ENCODE measurements at places on chromosomes 13 and 19.

DNA sequence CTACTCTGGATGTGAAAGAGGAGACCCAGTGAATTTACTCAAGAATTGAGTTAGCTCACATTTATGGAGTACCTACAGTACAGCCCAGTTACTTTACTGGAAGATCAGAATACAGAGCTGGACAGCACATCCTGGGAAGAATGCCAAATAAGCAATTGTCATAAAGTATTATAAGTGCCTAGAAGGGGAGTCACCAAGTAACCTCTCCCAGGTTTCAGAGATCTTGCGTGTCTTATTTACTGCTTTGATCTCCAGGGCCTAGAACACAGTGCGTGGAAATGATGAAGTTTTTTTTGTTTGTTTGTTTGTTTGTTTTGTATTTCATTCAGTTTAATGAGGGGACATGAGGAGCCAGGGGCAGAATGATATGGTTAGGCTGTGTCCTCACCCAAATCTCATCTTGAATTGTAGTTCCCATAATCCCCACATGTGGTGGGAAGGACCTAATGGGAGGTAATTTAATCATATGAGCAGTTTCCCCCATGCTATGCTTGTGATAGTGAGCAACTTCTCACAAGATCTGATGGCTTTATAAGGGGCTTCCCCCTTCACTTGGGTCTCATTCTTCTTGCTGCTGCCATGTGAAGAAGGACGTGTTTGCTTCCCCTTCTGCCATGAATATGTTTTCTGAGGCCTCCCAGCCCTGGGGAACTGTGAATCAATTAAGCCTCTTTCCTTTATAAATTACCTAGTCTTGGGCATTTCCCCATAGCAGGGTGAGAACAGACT, 5.2 kb downstream of the GARRE1 start:
- no peak for DNase-seq

- DNase-seq: no peak
Observed at GRCh38 chr13:42334329-42334706, 62.4 kb downstream of the AKAP11 start.

DNA sequence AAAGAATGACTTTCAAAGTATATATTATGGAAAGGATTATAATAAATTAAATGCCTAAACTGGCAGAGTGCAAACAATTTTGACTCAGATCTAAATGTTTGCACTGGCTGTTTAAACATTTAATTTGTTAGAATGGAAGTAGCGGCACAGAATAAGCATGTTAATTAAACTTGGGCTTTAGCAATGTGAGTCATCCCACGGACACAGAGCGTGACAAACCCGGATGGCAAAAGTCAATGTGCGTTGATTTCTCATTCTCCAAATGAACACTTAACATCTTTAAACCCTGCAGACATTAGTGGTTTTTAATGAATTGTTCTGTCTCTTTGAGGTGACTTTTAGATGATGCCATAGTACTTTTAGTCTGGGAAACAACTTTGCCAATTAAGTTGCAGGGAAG, 38.4 kb downstream of the PCDH8 start:
- no peak for DNase-seq

GRCh38 chr13:73810647-73811046, 323.6 kb downstream of the KLF12 start:
- DNase-seq: no peak

DNA sequence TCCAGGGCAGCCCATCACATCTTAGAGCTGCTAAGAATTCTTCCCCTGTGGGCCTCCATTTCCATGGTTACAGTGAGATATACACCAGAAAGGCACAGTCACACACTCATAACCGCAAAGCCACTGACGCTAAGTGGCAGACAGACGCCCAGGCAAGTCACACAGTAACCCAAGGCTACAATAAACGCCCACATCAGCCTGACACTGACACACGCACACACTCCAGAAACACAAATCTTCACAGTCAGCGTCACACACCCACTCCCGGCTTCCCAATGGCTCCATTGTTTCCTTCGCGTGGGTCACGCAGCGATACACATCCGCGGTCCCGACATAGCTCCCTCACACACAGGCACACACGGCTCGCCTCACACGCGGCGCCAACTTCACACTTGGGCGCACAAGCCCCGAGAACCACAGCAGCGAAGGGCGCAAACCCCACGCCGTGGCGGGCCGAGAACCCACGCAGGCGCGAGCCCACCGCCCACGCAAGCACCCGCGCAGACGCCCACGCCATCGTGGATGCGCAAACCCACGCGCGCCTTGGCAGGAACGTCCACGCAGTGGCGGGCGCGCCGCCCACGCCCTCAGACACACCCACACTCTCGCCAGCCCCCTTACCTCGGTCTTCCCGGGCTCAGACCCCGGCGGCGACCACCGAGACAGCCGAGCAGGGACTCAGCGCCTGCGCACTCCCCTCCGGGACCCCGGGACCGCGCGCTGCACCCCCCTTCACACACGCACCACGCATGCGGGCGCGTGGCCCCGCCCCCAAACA, at the start of gene ZNF667:
TSS of gene ZNF667 (minus strand) at position 695 of the 778 bp plus-strand sequence. CDS start 14,975 bp downstream, outside the sequence.
- DNase-seq: no peak

DNA sequence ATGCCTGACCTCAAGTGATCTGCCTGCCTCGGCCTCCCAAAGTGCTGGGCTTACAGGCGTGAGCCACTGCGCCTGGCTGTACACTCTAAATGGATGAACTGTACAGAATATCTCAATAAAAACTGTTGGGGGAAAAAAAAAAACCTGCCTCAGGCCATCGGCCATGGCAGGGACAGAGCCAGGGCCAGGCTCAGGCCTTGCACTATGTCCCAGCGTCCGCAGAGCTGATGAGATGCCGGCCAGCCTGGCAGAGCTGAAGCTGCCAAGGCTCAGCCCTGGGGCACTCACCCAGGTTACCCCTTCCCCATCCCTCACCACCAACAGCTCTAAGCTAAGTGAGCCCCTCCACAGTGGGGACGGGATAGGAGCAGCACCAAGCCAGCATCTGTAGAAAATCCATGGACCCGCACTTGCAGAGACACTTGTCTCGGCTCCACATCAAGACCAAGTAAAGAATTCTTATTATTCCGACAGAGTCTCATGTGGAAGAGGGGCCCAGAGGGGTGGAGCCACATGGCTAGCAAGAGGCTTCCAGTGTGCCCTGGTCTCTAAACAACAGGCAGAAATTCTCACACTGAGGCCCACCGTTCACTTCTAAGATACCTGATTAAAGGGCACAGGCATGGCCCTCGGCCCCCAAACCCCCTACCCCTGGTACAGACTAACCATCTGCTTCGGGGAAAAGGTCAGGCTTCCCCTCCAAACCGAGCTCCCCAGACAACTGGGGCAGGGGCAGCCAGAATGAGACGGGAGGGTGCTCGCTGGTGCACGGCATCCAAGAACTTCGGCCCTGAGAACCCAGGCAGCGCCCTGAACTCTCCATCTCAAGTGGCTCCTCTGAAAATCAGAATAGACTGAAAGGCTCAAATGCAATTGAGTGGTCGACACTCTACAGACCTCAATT, 5.8 kb downstream of the PPP6R1 start:
- DNase-seq: no peak

DNA sequence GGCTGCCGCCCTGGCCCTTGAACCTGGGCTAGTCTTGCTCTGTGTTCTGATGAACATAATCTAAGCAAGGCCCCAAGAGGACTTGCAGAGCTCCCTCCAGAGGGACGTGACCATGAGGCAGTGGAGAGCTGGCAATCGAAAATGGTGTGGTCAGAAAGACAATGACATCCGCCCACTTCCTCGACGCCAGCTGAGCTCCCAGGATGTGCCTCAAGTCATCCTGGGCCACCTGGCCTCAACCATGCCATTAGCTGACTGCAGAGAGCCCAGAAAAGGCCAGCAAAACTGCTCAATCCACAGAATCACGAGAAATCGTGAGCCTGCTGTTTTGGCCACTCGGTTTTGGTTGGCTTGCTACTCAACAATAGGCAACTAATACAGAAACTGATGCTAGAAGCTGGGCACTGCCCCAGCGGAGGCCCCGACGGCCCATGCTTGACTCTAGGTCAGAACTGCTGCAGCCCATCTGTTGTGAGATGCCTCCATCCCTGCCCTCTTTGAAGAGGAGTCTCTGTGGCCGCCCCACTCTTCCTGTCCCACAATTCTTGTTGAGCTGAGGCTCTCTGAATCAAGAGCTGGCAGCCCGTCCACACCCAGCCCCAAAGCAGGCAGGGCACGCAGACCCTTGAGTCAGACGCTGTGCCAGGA, 53.3 kb downstream of the STK24 start:
- DNase-seq: no peak

DNA sequence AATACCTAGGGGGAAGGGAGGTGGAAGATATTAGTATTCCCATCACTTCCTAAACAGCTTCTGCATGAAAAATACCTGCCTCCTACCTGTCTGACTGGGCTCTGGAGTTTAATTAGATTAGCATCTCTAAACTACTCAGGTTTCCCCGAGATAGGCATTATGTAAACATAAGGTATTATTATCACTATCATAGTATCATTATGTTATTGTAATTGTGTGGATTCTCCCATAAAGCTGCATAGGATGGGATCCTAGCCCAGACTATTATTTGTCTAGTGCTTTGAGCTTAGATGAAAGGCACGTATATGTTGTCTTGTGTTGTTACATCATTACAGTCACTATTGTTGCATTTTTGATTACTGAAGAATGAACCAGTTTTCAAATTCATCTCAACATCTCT, 115.2 kb upstream of the SOX21 start:
- DNase-seq: no peak

DNA sequence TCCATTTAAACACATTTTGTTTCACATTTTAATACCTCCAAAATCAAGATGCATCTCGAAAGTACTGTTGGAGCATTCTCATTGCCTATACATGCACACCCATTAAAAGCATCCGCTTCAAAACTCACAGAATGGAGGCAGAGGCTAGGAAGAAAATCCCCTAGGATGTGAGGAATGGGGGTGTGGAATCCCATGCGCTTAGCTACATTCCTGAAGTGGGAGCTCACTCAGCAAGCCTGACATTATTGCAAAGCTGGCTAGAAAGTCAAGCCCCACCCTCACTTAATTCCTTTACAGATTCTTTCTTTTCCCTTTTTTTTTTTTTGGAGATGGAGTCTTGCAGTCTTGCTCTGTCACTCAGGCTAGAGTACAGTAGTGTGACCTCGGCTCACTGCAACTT, 4.6 kb upstream of the FAM32A start:
- no peak for DNase-seq

DNA sequence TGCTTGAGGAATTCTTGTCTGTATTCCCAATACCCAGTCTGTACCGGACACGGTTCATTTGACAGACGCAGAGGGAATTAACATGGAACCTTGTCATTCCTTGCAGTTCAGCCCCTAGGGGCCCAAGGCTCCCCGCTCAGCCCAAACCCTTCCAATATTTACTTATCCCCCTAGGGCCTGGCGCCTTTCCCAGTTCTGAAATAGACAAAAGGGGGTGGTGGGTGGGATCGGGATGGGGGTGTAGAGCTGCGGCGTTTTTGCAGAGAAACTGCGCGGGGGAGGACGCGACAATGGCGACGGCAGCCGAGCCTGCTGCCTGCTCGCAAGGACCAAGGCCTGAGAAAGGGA, 583 bp downstream of the AKAP8L start:
- DNase-seq: no peak

GRCh38 chr13:49740870-49741269, 49.6 kb upstream of the EBPL start:
- no peak for DNase-seq
